Thoracic aorta (tissue), 2 donors: ENCODE measurements at places on chromosomes 3 and 15.

- DNase-seq: no peak
Observed at GRCh38 chr3:66229931-66230330, 9.1 kb downstream of the SLC25A26 start.

DNA sequence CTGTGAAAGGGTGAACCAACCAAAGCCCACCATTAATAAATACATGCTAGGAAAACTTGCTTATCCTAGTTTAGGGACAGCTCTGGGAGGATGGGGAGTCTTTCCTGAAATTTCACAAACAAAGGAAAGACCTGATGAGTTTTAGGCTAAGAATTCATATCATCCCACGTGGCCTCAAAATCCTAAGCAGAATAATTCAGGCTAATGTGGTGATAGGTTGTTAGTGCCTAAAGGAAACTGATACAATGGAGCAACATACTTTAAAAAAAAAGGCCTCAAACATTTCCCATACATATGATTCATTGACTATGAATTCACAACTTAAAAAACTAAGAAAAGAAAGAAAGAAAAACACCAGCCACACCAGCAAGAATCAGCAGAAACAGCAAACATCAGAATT, 126.9 kb upstream of the CNTN4 start:
- DNase-seq: no peak

GRCh38 chr3:61915296-61915695, 353.9 kb downstream of the PTPRG start:
- DNase-seq: no peak

DNA sequence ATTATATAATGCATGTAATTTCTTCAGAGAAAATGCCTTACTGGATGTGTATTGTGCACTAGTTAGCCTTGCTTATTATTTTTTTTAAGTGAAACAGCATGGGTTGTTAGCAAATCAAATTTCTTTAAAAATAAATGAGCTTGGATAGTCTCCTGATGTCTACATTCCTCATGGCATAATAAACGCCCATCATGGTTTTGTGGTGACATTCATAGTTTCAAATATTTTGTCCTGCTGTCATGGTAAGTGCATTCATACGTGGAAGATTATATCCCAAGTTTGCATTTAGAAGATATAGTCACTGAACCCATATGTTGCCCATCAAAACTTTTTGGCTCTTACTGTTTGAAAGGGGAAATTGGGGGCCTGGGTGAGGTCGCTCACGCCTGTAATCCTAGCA, 130.7 kb downstream of the ALCAM start:
- DNase-seq: no peak

DNA sequence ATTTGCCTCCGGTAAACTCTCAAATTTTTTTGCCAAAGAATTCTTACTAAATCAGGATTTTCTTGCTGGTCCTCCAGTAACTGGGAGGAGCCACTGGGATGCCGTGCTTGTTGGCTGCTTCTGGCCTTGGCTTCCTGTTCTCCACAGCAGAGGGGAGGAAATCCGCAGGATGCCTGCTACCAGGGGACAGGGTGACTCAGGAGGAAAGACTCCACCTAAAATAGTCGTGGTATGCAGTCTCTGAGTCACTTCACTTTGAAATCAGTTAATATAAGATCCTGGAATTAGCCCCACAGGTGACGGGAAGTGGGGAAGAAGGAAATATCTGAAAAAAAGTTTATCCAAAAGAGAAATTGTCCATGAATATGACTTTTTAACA, 6.5 kb upstream of the TM4SF18 start:
- DNase-seq: peak; percentile 87

GRCh38 chr15:34147371-34148140, 45.7 kb downstream of the PGBD4 start:
- no peak for DNase-seq

- no peak for DNase-seq
Observed at GRCh38 chr3:116886202-116886893, 176.8 kb downstream of the TUSC7 start.

DNA sequence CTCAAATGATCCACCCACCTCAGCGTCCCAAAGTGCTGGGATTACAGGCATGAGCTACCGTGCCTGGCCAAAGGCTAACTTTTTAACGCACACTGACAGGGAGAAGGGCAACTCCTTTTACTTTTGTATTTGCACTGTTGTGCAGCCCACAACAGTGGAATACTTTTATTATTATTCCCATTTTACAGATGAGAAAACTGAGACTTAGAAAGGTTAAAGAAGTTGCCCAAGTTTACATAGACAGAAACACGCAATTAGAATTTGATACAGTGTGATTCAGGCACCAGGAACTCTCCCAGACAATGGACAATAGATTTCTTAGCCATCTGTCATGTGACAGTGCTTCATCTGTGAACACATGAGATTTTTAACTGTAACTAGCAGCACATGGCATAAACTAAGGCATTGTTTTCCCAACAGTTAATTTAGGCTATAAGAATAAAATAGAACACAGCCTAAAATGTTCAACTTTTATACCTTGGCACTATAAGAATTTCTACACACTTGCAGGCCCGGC, 18.8 kb downstream of the STAG1 start:
- DNase-seq: no peak

DNA sequence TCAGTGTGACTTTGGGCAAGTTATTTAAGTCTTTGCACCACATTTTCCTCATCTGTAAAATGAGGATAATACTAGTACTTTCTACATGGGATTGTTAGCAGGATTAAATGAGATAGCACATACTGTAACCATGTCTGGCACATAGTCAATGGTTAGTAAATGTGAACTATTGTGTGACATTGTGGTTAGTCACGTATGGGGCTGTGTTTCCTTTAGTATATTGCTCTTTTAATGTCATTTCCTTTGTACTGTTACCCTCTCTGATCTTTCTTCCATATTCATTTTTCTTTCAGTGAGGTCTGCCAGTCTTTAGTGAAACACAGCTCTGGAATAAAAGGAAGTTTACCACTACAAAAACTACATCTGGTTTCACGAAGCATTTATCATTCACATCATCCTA, 21.4 kb downstream of the OPA1 start:
- DNase-seq: no peak

DNA sequence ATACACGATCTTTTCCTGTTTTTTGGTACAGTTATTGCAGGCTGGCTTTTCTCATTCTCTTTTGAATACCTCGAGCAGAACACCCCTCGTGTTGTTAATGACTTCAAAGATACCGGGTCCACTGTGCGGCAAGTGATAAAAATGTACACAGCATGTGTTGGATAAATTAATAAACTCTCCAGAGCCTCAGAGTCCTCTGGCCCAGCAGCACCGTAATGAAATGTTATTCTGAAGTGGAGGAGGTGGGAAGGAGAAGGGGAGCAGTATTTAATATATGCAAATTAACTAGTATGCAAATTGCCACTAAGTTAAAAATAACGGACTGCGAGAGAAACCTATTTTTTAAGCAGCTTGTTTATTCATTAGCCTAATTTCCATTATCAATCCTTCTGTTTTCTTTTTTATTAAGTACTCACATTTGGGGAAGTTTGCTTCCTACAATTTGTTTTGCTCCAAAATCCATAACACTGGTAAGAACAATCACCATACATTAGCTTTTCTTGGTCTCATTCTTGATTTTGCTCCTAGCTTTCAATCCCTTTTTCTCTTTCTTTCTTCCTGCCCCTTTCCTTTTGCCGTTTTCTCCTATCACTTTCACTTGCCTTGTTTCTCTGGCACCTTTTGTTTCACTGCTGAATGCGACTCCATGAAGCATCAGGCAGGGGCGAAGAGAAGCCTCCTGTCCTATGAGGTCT, 462.3 kb upstream of the PPP2R3A start:
- no peak for DNase-seq

DNA sequence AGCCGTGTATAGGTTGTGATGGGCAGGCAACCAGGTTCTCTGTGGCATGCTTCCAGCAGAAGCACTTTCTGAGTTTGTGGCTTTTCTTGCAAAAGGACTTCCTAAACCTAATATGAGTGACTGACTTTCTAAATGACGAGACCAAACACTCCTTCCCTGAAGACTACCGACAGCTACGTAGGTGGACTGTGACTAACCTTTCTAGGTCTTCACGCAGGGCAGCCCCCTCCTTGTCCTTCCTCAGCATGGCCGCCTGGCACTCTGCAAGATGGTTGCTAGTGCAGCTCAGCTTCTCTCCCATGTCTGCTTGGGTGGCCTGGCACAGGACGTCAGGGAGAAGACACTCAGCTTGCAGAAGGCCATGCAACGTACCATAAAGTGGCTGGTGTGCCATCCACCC, 20.9 kb downstream of the CXCR6 start:
- no peak for DNase-seq

GRCh38 chr3:195209847-195210265, 61.1 kb downstream of the XXYLT1 start:
- no peak for DNase-seq

DNA sequence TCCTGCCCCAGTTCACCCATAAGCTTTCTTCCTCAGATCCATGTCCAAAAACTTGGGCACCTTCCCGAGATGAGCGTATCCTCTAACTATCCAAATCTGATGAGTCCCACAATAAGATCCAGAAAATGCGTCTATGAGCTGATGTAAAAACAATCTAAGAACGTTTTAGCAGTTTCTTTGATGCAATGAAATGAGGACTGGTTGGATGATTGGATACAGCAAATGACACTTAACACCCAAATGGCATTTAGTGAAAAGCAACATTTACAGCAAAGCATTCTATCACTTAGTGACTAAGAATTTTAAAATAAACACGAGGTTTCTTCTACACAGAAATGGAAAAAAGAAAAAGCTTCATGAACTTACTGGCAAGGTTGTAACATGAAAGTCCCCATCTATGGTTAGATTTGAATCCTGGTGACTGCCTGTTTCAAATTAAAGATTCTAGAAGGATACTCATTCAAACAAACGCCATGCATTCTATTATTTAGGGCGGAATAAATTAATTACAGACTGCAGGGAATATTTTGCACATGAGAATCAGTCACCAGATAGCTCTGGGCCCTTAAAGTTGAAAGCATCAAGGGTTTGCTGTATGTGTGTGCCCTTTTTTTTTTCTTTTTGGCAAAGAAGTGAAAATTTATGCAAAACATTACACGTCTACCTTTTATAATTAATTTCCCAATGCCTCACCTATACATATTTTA, 598.6 kb downstream of the FOXP1 start:
- no peak for DNase-seq

DNA sequence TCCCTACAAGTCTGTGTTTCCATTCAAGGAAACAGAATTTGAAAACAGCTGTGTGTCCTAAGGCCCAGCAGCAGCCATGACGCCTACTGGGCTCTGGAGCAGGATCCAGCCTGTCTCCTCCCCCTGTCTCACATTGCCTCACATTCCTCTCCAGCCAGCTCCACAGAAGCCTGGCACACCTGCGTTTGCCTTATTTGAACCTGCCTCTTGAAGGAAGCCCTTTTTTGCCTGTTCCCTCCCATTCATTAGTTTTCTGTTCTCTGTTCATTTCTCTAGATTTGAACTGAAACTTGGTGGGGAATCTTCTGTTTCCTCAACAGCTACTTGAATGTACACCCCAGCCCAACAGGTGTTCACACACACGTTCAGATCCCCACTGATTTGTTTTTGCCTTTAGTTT, 890.5 kb downstream of the TUSC7 start:
- no peak for DNase-seq

GRCh38 chr15:37098468-37099318, 1.7 kb downstream of the MEIS2 start:
- DNase-seq: no peak

GRCh38 chr15:87489456-87489855, 767.1 kb downstream of the NTRK3 start:
- DNase-seq: no peak

- DNase-seq: no peak
Observed at GRCh38 chr15:42994546-42994945, 74.0 kb upstream of the TTBK2 start.

GRCh38 chr15:51350723-51351122, 9.3 kb downstream of the GLDN start:
- DNase-seq: no peak

DNA sequence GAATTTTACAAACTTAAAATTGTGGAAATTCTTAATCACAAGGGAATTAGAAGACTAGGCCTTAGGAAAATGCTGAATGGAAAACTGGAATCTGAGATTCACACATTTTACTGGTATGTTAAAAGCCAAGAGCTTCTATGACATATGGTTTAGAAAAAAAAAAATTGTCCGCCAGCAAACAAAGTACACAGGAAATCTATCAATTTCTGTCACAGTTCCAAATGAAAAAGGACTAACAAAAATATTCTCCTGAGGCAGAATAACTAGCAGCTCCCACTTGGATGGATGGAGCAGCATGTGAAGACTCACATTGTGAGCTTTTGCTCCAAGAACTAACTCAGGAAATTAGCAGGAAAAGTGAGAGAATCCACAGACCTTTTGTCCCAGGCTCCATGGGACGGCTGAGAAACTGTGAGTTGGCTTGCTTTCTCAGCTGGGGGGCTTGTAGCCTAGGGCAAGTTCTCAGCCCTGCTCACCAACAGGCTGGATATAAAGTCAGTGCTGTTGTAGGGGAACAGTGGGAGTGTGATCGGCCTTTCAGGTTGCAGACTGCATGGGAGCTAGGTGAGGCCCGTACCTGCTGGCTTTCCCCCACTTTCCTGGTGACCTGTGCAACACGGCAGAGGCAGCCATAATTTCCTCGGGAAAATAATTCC, 731.1 kb upstream of the SGO1 start:
- DNase-seq: no peak

- no peak for DNase-seq
Observed at GRCh38 chr3:37601832-37602231, 259.8 kb upstream of the CTDSPL start.

DNA sequence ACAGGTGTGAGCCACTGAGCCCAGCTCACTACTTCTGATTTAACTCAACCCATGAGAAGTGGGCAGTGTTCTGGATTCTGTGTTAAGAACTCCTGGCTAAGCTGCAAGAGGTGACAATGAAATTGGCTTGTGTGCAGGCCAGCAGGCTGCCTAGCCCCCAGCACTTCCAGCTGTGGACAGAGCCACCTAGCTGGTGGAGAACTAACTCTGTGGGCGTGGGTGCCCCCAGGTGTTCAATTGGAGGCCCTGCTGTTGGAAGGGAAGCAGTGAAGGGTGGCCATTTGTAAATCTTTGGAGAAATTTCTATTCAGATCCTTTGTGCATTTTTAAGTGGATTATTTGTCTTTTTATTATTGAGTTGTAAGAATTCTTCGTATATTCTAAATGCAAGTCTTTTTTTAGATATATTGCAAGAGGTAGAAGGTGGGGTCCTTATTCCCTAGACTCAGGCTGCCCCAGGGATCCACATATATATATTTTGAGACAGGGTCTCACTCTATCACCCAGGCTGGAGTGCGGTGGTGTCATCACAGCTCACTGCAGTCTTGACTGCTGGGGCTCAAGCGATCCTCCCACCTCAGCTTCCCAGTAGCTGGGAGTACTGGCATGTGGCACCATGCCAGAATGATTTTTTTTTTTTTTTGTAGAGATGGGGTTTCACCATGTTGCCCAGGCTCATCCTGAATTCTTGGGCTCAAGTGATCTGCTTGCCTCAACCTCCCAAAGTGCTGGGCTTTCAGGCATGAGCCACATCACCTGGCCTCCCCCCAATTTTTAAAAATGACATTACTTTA, 7.2 kb upstream of the SCAMP5 start:
- no peak for DNase-seq

DNA sequence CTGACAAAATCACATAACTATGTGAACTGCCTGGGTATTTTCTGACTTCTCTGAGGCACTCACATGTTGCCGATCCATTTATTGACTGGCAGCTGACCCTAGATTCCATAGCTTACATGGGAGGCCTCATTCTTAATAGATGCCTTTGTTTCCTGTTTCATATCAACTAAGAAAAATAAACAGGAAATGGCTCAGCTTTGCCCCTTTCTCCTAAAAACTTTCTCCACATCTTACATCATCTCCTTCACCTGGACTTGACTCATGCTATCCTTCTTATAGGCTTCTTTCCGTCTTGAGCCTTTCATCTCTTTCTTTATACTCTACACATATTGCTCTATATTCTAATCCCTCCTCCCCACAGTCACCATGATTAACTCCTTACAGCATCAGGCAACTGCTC, 38.0 kb downstream of the TXNRD3 start:
- DNase-seq: no peak
